ENCODE measurements at places on chromosomes 2 and 18.

DNA sequence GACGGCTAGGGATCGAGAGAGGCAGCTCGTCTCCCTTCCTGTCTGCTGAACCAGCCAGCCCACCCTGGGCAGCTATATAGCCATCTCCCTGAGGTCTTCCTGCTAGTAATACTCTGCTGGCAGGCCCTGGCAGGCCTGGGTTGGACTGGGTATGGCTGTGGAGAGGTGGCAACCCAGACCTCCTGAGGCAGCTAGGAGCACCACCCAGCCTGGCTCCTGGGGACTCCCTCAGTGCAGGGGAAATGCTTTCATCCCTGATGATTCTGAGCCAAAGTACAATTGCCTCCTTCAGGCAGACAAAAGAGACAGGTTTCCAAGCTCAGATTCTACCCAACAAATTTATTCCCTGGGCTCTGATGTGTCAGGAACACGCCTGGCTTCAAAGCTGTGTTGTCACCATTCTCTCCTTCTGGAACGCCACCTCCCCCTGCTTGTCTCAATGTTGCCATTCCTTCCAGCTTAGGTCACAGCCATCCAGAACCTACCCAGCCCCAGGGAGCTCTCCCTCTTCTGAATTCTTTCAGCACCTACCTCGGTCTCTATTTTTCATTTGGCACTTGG is 4.7 kb upstream of the DNAJB2 start:
- DNase-seq = no peak

DNA sequence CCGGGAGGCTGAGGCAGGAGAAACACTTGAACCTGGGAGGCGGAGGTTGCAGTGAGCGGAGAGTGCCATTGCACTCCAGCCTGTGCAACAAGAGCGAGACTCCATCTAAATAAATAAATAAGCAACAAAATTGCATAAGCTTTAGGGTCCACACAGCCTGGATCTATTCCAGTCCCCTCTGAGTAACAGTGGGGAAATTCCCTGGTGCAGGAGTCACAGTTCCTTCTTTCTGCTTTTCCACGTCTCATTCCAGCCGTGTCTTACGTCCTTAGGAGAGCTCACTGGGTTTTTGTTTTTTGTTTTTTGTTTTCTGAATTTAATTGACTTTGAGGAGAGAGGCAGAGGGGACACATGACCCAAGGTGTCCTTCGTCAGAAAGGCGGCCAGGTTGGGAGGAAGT is 44.6 kb downstream of the B3GNT2 start:
- DNase-seq = no peak

DNA sequence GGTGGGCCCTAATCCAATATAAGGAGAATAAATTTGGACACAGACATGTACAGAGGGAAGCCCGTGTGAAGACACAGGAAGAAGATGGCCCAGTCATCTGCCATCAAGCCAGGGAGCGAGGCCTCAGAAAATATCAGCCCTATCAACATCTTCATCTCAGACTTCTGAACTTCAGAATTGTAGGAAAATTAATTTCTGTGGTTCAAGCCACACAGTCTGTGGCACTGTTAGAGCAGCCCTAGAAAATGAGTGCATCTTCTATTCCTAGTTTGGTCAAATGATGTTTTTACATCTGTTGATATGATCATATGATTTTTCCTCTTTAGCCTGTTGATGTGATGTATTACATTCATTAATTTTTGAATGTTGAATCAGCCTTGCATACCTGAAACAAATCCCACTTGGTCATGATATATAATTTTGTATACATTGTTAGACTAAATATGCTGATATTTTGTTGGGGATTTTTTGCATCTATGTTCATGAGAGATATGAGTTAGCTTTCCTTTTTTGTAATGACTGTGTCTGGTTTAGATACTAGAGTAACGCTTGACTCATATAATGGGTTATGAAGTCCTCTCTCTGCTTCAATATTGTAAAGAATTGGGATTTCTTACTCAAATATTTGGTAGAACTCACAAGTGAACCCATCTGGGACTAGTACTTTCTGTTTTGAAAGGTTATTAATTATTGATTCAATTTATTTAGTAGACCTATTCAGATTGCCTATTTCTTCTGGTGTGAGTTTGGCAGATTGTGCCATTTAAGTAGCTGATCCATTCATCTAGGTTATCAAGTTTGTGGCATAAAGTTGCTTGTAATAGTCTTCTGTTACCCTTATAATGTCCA is 451.4 kb downstream of the EIPR1 start:
- no peak for DNase-seq

- DNase-seq = no peak
These were observed 123.7 kb upstream of the SMAD2 start for GRCh38 chr18:48053881-48054816.

DNA sequence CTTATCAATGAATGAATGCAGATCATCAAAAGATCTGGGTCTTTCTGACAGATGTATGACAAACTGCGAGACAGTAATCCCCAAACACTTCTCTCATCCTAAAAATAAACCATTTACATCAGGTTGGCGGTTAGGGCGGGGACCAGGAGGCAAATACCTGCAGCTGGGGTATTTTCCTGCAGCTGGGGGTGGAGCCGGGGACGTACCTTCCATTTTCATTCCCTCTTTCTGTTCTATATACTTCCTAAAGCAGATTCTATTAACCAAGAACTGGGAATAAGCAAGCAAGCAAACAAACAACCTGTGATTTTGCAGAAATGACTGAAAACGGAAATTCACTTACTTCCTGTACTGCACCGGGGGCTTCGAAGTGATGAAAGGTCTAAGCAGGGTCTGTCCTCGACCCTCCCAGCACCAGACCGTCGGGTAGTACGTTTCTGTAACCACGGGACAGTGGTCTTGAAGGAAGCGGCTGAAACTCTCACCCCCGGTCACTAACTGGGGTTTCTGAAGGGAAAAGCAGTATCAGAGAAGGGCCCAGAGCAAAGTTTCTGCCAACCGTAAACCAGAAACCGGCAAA is 1.2 kb downstream of the ABHD3 start:
- peak; percentile 1 for DNase-seq

- DNase-seq = no peak
These were observed 179.0 kb downstream of the TWIST2 start for GRCh38 chr2:239026711-239027361.

DNA sequence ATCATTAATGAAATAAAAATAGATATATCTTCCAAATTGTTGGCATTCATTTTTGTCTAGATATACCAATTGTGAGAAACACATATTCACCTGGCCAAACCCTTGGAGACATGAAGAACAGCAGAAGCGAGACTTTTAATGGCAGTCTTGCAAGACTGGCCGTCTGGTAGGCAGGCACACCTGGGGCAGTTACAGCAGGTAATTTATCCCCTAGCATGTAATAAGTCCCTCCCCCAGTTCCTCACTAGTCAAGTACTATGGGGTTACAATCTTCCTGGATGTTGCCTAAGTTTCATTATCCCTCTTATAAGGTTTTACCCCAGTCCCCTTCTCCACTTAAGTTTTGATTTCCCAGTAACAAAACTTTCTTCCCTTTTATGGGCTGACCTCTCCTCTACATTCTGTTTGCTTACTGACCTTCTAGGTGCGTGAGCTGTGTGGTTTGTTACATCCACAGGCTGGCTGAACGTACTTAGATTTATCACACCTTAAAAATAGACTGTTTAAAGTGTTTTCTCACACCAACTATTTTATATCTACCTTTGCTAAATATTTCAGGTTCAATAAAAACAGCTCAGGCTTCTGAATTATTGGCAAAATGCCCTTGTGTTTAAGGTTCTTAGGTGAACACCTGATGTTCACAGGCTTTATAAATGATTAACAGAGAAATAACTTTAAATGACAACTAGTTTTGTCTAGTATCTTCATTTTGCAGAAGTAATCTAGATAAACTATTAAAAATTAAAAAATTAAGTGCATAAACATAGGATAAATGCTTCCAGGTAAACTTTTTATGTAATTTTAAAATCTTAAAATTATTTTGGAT is 365.0 kb upstream of the TFPI start:
- no peak for DNase-seq

DNA sequence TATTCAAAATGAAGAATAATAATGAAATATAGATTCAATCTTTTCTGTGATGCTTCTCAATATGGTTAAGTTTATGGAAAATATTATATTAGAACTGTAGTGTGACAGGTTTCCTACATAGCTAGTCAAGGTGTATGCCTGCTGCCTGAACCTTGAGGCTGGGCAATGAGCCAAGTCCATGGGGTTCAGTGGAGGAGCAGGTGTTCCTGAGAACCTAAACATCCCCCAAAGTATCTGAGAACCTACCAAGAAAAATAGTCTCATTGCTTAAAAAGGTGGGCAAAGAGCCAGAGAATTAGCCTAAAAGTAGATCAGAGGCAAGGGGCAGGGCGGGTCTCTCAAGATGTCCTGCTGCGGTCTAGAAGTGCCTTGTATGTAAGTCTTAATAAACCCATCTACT is 185.9 kb upstream of the SPHKAP start:
- no peak for DNase-seq

GRCh38 chr18:49639643-49640391 is 78.0 kb downstream of the LIPG start:
- DNase-seq = no peak

GRCh38 chr18:57022716-57023115 is 124.2 kb upstream of the BOD1L2 start:
- DNase-seq = no peak

- DNase-seq = no peak
These were observed 74.6 kb upstream of the OTOS start for GRCh38 chr2:240214790-240215675.

DNA sequence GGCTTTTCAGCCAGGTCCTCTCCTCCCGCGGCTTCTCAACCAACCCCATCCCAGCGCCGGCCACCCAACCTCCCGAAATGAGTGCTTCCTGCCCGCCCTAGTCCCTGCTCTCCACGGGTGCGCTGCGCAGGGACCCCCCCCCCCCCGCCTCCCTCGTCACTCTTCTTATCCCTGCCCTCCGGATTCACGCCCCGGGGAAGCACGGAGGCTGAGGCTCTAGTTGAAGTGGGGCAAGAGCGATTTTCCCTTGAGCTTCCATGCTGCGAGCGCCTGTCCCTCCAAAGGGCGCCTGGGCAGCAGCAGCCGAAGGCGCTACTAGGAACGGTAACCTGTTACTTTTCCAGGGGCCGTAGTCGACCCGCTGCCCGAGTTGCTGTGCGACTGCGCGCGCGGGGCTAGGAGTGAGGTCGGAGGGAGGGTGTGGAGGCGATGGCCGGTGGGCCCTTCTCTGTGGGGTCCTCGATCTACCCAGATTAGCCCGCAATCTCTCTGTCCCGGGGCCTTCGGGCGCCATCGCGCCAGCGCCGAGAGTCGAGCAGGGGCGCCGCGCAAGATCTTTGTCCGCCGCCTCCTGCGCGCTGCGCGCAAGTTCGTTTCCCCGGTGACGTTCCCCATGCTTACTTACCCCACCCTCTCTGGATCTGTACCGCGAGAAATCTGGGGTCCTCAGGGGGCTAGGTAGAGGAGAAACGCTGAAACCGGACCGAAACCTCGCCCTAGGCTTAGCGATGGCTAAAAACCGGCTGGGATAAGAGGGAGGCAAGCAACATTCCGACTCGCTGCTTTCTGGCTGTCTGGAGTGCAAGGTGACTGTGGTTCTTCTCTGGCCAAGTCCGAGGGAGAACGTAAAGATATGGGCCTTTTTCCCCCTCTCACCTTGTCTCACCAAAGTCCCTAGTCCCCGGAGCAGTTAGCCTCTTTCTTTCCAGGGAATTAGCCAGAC is 677 bp downstream of the GAD1 start:
- no peak for DNase-seq

- DNase-seq = no peak
These were observed 360.5 kb upstream of the PIK3C3 start for GRCh38 chr18:41594582-41594981.

GRCh38 chr18:24075767-24076597 is 61.4 kb downstream of the TTC39C start:
- peak; percentile 24 for DNase-seq

GRCh38 chr2:152523091-152523490 is 188.1 kb downstream of the FMNL2 start:
- no peak for DNase-seq

- DNase-seq = peak; percentile 57
These were observed at the start of gene DOCK10 for GRCh38 chr2:225041851-225042799. Gene DOCK10 (minus strand): TSS chr2:225042468. CDS start chr2:225042374, 94 bp downstream.

GRCh38 chr2:196113061-196113974 is 44.7 kb upstream of the DNAH7 start:
- DNase-seq = no peak

GRCh38 chr2:159131914-159132281 is 154.6 kb downstream of the WDSUB1 start:
- DNase-seq = no peak

DNA sequence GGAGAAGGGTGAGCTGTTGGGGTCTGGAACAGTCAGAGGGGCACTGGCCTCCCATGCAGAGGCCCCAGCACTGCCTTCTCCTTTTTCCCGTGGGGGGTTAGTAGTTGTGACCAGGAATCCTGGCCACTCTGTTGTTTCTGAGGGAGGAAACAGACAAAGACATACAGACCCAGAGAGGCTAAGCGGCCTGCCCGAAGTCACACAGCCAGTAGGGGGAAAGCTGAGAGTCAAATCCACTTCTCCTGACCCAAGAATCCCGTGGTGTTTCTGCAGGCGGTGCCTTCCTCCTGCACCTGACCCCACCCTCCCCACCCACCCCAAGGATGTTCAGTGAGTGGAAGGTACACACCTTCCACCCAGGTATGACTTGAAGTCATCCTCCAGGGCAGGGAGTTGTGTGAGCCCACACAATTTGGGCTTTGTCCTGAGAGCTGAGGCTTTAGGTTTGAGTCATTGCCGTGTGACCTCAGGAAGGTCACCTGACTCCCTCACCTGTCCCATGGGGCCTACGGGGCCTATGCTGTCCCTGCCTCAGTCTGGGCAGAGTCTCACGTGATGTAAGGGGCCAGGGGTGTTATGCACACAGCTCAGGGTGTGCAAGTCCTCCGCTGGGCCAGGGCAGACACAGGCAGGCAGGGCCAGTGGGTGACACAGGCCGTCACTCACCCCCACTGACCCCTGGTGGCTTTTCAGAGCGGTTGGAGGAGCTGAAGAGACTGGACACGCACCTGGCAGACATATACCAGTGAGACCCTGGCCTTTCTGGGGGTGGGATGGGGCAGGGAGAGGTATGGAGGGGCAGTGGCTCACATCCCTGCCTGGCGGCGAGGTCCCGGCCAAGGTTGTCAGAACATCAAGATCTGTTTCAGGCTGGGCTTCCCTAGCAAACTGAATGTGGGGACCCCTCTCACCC is 5.0 kb downstream of the NT5DC4 start:
- no peak for DNase-seq

GRCh38 chr2:242040681-242041080 is 171.2 kb downstream of the RTP5 start:
- DNase-seq = no peak

Measured in immature natural killer cell (primary cell).